Fibroblast of skin of left biceps (primary cell): ENCODE measurements at places on chromosomes 7 and 10.

- no peak for DNase-seq
Measured at GRCh38 chr10:101525848-101526247, 62.2 kb downstream of the POLL start.

GRCh38 chr7:4878336-4879335 lies 4.9 kb downstream of the RADIL start:
- DNase-seq, result no peak

DNA sequence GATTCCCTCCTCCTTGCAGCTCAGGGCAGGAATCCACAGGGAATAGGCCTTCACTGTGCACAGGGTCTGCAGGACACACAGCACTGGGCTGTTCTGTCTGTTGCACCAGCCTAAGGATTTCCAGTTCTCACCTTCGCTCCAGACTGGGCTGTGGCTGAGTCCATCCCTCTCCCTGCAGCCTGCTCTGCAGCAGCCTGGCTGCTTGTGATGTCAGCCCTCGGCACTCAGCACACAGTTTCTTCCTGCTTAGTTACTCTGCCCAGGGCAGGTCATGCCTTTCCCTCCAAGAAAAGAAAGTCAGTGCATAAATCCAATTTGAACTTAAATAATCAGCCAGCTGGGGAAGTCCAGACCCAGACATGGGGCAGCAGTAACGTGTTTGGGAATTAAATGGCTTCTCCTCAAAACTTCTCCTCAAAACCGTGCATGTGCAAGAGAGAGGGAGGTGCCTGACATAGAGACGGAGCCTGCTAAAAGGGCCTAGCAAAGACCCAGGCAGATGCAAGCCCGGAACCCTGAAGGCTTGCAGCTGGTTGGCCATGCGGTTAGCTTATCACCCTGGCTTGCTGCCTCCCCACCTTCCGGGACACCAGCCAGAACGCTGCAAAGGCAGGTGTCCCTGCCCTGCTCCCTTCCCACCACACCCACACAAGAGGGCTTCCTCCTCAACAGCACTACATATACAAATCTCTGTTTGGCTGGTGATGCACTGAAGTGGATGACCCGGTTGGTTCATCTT lies 10.9 kb upstream of the GDF2 start:
- DNase-seq, result no peak

GRCh38 chr10:70053841-70054288 lies 1.2 kb downstream of the MACROH2A2 start:
- DNase-seq, result no peak

GRCh38 chr10:121466424-121466823 lies 131.8 kb downstream of the FGFR2 start:
- no peak for DNase-seq

DNA sequence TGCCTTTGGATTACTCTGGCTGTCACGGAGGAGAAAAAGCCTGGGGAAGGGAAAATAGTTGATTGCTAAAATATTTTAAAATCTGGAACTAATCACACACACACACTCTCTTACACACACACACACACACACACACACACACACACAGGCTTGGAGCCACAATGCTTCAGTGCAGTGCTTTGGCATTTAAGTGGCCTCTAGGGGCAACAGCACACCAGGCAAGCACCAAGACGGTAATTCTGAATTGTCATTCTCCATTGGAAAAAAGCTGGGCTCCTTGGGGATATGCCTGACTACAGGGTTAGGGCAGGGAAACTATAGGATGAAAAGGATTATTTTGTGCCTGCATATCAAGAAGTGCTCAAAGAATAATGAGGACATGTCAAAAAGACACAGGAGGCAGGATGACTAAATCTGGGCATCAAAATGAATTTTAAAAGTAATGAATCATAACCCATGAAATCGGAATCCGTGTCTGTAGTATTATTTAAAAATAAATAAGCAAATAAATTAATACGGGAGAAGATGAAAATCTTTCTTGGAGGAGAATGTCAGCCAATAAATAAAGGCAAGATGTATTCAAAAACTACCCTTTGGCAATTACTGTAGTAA lies 30.4 kb upstream of the DDC start:
- DNase-seq, result peak; percentile 24

DNA sequence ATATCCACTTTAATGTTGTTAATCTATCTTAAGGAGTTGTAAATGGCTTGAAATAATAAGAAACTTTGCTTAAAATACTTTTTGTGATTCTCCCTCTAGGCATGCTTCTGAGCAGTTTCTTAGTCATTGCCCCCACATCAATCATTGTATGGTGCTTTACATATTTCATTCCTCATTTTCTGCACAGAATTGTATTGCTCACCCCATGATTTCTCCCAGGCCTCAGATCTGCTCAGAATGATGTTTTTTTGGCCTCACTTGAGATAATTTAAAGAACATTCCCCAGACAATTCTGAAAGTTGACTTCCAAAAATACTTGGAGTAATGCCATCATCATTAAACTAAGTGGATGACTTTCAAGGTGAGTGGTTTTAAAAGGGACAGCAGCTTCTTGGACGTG lies 82.1 kb upstream of the PRPS1L1 start:
- DNase-seq, result peak; percentile 47

DNA sequence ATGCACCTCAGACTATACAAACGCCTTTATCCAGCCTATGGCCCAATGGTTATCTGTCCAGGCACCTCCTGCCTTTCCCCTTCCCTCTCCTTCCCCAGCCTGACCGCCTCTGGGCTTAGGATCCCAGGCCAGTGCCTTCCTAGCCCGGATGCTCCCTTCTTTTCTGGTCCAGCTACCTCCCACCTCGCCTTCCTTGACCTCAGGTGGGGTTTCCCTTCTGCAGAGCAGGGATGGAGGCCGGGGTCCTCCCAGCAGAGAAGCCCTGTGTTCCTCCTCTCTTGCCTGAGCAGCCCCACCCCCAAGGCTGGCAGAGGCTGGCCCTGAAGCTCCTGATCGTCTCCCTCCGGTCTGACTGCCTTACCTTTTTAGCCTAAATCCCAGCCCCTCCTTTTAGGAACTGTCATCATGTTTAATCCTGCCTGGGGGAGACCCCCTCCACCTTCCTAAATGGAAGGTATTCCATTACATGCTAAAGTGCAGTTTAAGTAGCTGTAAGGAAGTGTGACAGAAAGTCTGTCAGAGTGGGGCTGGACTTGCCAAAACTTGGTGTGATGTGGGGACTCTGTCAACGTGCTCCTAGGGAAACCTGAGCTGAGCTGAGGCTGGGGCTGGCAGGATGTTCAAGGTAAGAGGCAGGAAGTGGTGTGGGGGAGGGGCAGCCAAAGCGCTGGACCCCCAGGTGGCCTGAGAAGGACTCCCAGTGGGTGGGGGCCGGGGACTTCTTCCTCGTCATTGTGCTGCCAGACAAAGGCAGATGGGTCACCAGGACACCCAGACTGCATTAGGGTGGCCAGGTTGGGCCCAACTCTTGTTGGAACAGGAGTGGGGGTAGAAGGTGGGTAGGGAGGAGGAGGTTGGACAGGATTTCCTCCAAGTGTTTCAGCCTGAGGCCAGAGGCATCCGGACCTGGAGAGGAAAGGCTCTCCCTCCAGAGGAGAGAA lies 39.5 kb downstream of the LBX1 start:
- no peak for DNase-seq

GRCh38 chr7:39651265-39651664 lies 27.9 kb downstream of the RALA start:
- peak; percentile 52 for DNase-seq

DNA sequence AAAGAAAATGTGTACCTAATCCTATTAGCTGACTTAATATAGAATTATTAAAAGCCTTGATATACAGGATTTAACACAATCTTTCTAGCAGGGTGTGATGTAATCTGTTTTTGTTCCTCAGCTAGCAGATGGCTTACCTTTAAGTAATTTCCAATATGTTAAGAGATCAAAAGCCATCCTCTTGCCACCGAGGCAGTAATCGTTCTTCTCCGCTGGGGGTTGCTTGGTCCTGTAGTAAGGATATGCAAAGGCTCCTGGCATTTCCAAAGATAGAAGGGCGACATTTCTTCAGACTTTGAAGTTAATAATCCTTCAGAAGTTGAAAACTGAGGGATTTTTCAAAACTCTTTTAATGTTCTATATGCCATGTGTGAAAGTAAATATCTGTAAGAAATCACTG lies 156.4 kb downstream of the FZD1 start:
- DNase-seq, result no peak
